ENCODE measurements at places on chromosomes 3 and 15.

- no peak for DNase-seq
Measured at GRCh38 chr3:43031889-43032545, 52.9 kb downstream of the GASK1A start.

DNA sequence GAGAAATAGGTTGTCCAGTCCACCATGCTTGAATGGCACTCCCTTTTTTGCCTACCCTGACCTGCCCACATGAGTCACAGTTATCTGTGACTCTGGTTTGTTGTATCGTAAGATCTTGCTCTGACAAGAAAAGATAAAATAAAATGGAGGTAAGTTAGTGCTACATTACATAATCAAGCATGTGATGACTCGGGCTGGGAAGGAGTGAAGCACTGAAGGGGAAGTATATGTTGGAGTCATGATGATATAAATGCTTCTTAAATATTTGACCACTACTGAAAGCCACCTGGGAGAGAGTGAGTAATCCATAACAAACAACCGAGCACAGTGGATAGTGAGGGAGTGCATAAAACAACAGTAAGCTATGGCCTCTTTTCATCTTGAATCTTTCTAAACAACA lies 124.4 kb downstream of the SHOX2 start:
- no peak for DNase-seq

- no peak for DNase-seq
Measured at GRCh38 chr15:79942741-79943481, 28.1 kb downstream of the BCL2A1 start.

GRCh38 chr3:29065211-29065785 lies 215.6 kb upstream of the RBMS3 start:
- peak; percentile 85 for DNase-seq

GRCh38 chr3:72082776-72083462 lies 298.0 kb upstream of the PROK2 start:
- no peak for DNase-seq

GRCh38 chr3:134874737-134875413 lies 79.8 kb downstream of the EPHB1 start:
- no peak for DNase-seq

DNA sequence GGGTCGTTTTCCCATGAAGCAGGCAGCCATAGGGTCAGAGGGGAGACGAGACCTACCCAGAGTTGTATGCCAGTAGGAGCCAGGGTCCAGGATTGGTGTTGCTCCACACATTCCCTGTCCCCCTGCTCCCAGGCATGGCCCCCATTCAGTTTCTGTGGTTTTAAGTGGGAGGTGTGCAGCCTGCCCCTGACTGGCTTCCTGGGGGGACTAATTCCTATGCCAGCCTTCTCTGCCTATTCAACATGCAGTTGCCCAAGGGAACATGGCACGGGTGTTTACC lies 126.3 kb downstream of the EEFSEC start:
- no peak for DNase-seq

DNA sequence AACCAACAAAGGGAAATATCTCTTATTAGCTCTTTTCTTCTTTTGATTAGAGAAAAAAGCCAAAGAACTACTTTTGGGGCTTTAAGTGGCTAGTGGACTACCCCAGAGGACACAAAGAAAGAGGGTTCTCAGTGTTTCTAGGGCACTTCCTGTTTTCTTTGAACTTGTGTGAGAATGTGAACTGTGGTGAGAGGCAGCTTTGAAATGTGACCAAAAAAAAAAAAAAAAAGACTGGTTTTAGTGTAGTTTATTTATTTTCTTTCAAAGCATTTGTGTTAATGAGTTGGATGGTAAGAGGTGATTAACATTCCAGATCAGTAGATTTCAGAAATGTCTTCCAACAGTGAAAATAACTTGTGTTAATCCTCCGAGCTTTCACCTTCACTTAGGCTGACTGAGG lies 32.4 kb downstream of the SELENOT start:
- no peak for DNase-seq

DNA sequence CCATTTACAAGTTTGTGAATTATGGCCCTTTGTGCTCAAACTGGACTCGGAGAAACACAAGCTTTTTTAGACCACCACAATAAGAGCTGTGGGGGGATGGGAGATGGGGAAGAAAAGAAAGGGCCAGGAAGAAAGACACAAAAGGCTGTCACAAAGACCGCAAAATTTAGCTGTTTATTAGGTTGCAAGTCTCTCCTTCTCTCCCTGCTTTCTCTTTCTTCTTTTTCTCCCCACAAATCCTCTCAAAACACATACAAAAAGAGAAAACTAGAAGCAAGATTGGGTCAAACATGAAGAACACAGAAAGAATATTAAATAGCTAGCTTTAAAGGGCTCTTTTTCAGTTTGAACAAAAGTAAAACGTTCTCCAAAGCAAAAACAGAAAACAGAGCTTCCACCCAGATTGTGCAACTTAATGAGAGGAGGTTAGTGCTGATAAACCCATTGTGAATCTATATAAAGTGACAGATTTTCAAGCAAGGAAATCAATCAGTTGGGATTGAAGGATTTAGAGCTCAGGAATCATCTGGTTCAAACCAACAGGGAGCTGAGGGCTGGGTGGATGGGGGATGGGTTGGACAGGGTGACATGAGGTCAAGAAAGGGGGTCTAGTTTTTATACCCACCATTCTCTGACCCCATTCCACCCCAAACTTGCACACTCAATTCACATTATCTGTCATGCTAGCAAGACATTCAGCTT lies 87.3 kb downstream of the DHX30 start:
- no peak for DNase-seq

DNA sequence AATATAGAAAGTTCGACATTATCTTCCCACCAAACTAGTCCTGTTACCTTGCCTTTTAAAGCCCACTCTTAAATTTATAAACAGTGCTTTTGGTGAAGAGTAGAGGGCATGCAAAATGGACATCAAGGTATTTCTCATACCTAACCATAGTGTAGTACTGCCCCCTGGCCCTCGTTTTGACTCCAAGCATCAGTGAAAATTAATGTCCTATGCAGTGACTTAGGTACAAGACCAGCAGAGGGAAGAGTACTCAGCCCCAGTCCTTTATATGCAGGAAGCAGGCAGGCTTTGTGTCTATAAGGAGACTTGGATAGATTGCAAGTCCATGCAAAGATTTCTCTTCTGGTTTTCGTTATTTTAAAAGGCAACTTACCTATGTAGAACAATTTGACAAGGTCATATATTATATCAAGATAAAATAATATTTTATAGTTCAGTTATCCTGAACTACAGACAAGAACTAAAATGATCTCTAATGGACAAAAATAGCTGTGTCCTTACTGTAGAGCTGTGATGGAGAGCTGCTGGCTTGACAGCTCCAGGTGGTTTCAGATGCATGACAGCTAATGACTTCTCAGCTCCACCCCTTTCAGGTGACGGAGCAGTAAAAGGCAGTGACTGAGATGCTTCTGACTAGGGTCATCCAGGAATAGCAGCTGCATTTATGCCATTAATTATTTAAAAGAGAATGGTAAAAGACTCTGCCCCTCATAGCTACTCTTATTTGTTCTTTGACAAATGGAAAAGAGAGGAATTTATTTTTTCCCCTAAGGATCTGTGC lies 646.1 kb downstream of the SQOR start:
- DNase-seq: no peak

DNA sequence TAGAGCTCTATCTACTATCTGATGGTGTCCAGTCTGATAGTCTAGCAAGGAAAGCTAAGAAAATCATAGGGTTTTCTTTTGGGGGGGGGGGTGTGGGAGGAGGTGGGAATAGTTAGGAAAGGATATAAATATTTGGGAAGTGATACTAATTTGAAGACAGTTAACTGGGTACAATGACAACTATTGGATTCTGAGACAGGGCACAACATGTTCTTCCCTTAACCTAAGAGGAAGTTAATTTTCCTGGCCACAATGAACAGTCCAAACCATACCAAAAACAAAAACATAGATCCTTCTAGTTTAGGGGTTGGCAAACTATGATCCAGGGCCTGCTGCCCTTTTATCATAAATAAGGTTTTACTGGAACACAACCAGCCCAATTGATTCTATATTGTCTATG lies 10.0 kb upstream of the HCLS1 start:
- no peak for DNase-seq

GRCh38 chr3:114902691-114903101 lies 244.4 kb downstream of the ZBTB20 start:
- peak; percentile 60 for DNase-seq

DNA sequence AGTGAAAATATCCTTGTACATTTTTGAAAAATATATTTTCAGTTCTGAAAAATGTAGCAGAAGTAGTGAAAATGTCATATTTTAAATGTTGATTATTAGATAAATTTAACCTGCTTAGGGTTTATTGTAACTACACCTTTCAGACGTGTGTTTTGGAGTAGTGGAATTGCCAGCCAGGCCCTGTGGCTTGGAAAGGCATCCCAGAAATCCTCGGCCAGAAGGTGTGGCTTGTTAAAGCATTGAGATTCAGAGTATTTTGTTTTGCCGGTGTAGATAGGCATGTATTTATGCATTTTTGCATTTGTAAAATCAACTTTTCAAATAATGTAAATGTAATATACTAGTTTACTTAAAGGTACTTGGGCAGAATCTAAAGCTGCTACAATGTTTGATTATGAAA lies 7.0 kb downstream of the EBLN2 start:
- no peak for DNase-seq

DNA sequence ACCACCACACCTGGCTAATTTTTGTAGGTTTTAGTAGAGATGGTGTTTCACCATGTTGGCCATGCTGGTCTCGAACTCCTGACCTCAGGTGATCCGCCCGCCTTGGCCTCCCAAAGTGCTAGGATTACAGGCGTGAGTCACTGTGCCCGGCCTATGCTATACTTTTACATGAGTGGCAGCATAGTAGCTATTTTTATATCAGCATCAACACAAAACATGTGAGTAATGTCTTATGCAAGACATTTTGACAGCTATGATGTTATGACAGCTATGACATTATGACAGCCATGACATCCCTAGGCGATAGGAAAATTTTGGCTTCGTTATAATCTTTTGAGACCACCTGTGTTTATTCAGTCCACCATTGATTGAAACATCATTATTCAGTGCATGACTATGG lies 4.1 kb upstream of the NAALADL2 start:
- DNase-seq: no peak

- DNase-seq: peak; percentile 70
Measured at GRCh38 chr3:149221783-149222517, at the start of gene CP. Gene CP, minus strand, starts transcription at chr3:149221829. Its CDS starts 37 bp downstream, at chr3:149221792.

DNA sequence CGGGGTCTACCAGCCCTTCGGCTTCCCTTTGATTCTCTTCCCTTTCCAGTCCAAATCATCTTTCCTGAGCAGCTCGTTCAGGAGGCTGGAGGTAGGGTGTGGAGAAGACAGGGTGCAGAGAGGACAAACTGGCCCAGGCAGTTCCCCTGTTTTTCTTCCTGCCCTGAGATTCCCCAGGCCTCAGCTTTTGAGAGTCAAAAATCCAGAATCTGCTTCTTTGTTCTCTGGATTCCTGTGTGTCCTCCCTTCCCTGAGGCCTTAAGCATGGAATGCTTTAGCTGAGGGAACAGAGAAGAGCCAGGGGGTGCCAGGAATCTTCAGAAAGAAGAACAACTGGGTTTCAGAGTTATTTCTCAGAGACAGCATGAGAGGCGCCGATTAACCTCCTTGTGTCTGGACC lies 26.7 kb upstream of the LRTM1 start:
- no peak for DNase-seq

DNA sequence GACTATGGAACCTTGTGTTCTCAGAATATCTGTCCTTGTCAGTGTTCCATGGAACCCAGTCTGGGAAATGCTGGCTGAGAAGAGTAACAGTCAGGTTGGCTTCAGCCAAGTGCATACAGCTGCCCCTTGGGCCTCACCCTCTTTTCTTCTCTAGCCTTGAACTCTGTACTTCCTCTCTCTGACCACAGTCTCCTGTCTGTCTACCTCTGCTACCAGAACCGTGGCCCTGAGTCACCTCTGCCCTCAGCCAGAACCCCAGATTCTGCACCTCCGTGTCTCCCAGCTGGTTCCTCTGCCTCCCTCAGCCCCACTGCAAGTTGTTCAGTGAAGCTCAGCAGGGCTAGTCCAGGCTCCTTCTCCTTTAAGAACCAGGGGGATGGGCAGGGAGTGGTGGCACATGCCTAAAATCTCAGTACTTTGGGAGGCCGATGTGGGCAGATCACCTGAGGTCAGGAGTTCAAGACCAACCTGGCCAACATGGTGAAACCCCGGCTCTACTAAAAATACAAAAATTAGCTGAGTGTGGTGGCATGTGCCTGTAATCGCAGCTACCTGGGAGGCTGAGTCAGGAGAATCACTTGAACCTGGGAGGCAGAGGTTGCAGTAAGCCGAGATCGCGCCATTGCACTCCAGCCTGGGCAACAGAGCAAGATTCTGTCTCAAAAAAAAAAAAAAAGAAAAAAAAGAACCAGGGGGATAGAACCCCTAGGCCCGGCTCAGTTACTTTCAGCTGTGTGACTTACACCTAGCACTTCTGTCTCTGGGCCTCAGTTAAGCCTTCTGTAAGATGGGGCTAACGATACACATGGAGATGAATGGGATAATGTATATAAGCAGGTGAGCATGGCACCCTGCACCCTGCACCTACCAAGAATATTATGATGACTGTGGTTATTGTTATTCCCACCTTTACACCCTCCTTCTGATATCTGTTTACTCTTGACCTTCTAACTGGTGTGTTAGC lies 24.3 kb upstream of the TATDN2 start:
- peak; percentile 72 for DNase-seq

DNA sequence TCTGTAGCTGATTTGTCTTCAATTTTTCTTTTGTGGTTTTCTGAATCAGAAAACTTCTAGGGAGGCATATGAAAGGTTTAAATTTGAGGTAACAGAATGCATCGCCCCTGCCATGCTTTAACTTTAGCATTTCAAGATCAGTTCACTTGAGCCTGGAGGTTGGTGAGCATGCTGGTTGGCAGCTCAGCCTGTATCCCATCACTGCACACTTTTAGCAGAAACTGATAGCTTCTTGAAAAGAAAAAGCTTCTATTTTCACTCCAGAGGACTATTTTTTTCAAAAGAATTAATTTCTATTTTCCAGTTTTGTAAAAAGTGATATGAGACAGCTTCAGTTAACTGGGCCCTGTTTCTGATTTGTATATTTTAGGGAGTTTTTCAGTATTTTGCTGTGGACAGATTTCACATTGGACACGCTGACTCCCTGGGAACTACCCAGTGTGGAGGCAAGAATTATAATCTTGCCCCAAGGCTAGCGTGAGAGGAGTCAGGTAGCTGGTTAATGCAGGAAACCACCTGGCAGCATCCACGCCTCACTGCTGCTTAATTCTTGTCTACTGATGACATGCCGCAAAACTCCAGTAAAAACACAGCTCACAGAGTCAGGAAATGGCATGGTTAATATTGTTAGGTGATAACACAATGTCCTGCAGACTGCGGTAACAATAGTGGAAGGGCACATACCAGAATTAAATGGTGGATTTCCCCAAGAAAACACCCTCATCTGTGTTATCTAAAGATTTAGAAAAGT lies 71.4 kb downstream of the DUT start:
- DNase-seq: no peak

- peak; percentile 87 for DNase-seq
Measured at GRCh38 chr15:36951731-36952247, 148.6 kb downstream of the MEIS2 start.

DNA sequence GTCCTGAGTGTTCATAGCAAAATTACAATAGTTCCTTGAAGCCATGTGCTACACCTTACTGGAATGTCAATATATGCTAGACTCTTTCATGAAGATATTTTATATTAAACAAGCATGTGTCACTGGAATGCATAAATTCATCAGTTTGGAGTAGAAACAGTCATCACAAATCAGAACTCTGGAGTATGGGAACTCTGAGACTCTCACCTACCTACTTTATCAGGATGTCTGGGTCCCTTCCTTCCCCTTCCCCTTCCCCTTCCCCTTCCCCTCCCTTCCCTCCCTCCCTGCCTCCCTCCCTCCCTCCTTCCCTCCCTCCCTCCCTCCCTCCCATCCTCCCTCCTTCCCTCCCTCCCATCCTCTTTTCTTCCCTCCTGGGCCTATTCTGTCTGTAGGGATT lies 144.7 kb upstream of the PEX5L start:
- DNase-seq: no peak

Data from RCC 7860 (cell line).